Foreskin keratinocyte (primary cell): ENCODE measurements at places on chromosomes 12 and 14. TPM values are rescaled to one million over a fixed set of nuclear protein-coding genes. Genes with fewer than 3 reads are reported as not detected.
A peak's percentile ranks its signal among the peaks of the same experiment; 100 is the strongest.

Gene SOAT2
- total RNA-seq = not detected in 2 replicates

Gene PSMD9
- total RNA-seq = 90.2 and 95.1 TPM in 2 replicates

Gene GPHN
- 23.5 and 27.8 TPM in 2 replicates for total RNA-seq

Gene SNW1
- total RNA-seq = 70.2 and 79.8 TPM in 2 replicates

Gene GPR135
- 0.60 and 0.99 TPM in 2 replicates for total RNA-seq

Gene DBX2
- total RNA-seq = not detected in 2 replicates

Gene TAS2R9
- total RNA-seq = not detected in 2 replicates

Gene TEAD4
- 18.7 and 21.1 TPM in 2 replicates for total RNA-seq

GRCh38 chr12:87253157-87253556 lies 776.0 kb downstream of the C12orf50 start:
- peak; percentile 26 for DNase-seq

DNA sequence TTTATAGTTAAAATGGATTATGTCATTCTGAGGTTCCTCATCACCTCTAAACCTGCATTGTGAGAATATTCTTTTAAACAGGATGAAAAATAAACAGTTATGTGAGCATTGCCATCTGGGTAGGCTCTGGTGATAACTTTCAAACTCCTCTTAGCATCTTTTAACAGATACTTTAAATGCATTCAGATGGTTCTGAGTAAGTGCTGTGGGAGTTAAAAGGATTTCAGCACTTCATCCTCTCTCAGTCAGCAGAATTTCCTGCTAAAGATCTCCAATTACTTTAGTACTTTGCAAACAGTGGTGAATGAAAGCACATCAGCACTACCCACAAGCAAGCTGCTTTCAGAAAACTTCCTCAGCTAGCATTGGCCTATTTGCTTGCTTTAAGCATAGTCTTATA lies 59.3 kb upstream of the TMTC1 start:
- DNase-seq = no peak

DNA sequence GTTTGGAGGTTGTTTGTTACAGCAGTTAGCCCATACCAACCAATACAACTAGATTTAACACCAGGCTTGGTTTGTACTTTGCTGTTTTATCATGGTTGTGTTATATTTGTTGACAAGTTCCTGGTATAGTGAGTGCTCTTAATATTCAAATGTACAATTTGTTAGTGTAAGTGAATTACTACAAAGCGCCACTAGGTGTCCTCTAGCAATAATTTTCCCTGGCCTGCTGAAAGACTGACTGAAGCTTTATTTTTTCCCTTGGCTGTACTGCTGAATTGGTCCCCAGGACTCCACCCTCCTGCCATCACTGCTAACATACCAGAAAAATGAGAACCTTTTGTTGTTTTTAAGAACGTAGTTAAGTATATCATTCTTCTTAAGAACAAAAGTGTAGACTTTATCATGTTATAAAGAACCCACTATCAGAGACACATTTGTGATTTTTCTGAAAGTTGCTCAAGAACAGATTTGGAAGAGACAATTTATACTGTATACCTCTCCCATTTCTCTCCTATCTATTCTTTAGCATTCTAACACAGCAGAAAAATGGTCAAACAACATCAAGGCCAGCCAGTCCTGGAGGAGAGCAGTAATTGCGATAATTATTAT lies 75.3 kb upstream of the FAR2 start:
- peak; percentile 58 for DNase-seq

DNA sequence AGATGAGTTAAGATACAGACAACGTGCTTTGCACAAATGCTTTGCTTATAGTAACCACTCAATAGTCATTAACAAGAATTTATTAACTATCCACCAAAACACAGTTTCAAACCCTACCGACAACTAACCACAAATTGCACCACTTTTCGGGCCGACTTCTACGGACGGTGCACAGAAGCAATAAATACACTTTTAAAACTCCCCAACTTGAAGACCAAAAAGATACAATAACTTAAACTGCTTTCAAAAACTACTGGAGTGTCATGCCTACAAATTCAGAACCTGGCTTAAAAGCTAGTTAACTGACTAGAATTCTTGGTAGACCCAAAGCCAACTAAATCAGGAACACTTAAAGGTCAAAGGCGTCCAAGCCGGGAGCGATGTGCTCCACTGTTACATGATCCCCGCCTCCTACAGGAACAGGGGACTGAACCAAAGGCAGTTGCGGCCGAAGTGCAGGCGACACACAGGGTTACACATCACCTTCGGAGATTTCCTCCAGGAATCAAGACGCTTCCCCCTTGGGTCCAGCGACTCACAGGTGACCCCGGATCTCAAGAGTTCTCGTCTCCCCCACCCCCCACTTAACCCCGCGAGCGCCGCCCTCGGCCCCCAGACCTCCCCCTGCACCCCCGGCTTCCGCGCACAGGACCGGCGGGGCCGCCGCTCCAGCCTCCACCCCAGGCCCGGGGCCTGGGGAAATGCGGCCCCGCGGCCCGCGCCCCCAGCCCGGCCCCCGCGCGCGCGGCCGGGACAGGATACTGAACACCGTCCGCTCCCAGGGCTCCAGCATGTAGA lies 507 bp downstream of the SPTSSA start:
- peak; percentile 8 for DNase-seq

GRCh38 chr14:102454711-102455110 lies 54.9 kb downstream of the ANKRD9 start:
- DNase-seq = no peak

- DNase-seq = no peak
Measured at GRCh38 chr14:99258341-99258861, 13.6 kb downstream of the BCL11B start.

DNA sequence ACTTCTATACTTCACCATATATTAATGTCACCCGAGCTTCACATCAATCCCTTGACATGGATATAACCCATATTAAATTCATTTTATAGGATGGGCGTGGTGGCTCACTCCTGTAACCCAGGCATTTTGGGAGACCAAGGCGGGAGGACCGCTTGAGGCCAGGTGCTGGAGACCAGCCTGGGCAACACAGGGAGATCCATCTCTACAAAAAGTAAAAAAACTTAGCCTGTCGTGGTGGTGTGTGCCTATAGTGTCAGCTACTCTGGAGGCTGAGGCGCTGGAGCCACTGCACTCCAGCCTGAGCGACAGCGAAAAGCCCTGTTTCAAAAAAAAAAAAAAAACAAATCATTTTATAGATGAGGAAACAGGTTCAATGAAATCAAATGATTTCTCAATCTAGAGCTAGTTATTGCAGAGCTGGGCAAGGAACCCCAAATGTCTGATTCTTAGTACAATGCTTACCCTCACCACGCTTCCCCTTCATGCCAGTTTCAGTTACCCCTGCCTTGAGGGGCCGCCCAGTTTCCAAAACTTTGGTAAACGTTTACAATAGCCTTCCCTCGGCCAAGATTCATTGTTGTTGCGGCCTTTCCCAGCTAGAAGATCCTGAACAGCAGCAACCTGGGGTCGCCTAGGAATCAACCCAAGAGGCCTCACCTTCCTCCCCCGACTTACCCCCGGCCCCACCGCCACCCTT lies 751 bp downstream of the PSMB5 start:
- DNase-seq = no peak

DNA sequence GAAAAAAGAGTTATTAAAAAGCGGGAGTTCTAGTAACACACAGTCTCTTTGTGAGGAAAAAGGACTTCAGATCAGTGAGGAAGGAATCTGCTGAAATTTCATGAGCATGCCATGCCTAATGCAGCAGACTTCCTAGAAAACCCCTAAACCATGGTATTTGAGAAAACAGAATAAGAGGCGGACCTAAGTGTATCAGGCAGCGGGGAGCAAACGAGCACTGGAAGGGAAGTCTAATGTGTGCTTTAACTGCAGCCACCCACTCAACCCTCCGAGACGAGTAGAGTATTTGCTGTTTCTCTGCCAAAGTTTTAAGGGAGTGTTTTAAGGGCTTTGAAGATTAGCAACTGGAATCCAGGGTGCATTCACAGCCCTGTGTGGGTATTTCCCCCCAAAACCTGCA lies 36.5 kb downstream of the ACADS start:
- DNase-seq = no peak

GRCh38 chr12:57369202-57369601 lies 61.6 kb downstream of the R3HDM2 start:
- DNase-seq = no peak

DNA sequence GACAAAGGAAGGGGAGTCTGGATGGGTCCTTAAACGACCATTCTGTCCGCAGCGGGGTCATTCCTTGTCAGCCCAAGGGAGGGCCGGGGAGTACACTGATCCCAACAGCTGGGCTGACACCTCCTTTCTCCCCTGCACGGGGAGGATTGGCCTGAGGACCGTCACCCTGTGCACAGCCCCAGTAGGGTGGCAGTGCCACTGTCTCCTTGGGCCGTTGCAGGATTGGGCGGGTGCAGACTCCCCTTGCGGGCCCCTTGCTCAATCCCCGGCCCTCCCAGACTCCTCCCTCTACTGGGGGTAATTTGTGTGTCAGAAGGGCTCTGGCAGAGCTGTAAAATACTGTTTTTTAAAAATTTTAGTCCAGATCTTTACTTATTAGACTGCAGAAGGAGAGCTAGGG lies 12.6 kb upstream of the AMN start:
- DNase-seq = no peak

DNA sequence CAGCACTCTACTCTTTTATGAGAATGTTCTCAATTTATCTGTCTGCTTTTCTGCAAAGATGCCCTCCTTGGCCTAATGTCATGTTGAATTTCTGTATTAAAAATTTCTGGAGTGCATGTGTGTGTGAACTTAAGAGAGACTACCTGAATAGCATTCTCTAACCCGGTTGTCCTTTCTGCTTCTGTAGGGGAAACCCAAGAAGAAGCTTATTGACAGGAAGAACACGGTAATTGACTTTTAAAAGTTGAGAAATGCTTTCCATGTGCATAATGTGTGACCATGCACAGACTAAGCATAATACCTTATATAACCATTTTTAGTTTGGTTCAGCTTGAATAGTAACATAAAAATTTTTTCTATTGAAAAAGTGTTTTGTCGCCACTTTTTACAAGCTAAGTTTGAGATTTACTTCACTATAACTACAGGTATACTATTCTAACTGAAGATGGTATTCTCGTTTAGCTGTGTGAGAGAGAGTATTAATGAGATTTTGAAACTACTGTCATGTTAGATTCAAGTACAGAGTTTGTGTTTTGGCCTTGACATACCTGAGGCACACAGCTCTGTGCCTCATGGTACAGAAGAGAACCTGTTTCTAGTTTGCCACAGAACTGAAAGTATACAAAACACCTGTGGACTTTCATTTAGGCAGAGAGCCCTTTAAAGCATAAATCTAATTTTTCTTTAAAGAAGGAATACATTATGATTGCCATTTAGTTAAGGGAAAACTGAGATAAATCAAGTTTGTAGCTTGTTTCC lies 96.8 kb downstream of the TTLL5 start:
- DNase-seq = no peak

- no peak for DNase-seq
Measured at GRCh38 chr14:63781686-63782085, 53.8 kb upstream of the SGPP1 start.

- DNase-seq = peak; percentile 71
Measured at GRCh38 chr14:74636424-74637177, 24.6 kb upstream of the LTBP2 start.

DNA sequence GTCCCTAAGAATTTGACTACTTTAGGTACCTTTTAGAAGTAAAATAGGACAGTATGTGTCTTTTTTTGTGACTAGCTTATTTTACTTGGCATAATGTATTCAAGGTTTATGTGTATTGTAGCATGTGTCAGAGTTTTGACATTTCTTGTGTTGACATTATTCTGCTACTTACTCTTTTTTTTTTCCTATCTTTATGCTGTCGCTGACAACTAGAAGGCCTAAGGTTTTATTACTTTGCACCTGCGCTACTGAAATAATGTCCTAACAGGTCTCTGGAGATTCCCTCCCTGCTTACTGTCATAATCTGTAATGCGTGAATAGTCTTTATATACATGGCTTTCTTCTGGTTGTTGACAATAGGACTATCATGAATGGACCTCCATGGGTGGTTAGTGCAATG lies 43.0 kb downstream of the PDE3A start:
- no peak for DNase-seq

DNA sequence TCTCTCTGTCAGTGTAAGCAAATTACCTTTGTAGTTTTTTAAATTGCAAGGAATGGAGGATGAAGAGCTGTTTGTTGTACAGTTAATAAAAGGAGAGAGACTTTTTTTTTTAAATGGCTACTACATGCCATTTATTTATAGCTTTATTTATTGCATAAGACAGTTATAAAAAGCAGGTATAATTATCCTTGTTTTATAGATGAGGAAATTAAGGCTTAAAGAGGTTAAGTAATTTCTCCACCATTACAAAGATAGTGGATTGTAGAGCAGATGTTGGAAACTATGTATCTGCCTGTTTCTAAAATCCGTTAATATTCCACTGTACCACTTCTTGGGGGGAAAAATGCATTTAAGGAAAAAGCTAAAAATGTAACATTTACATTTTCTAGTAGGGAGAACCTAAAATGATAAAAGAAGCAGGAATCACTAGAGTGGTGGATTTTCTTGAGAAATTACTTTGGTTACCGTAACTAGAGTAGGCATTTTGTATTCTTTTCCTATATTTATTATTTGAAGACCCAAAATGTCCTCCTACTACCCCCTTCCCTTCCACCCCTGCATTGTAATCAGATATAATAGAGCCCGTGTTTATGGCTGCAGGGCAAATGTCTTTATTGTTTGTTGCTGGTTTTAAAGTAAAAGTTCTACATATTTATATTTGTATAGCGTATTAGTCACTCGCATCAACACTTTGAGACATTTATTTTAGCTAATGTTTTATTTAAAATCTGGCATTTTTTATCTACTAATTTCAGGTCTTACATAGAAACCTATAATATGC lies 2.3 kb downstream of the SNAPC1 start:
- DNase-seq = no peak

- peak; percentile 31 for DNase-seq
Measured at GRCh38 chr12:46359667-46360280, 12.8 kb downstream of the SLC38A2 start.

GRCh38 chr14:89368490-89369477 lies 48.2 kb downstream of the FOXN3 start:
- no peak for DNase-seq

DNA sequence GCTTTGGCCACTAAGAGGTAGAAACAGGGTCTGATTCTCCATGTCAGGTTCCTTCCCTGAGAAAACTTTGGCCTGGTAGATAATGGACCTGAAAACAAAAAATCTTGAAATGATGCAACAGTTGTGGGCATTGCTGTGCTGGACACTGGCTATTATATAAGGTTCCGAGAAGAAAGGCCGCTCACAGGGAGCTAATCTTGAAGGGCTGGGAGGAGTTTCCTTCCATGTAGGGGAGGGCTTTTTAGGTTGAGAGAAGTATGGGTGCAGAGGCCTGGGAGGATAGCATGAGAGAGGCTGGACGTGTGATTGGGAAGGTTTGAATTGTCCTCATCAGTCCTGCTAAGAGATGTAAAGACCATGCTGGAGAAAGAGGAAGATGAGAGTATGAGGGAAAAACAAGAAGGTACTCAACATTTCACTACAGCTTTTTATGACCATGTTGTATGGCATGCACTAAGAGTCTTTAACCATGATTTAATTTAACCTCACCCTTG lies 11.6 kb downstream of the LRRK2 start:
- no peak for DNase-seq
